ENCODE measurements at places on chromosomes 4 and X.
A peak's percentile ranks its signal among the peaks of the same experiment; 100 is the strongest.

GRCh38 chr4:55277011-55277410, 69.0 kb upstream of the SRD5A3 start:
- no peak for DNase-seq

DNA sequence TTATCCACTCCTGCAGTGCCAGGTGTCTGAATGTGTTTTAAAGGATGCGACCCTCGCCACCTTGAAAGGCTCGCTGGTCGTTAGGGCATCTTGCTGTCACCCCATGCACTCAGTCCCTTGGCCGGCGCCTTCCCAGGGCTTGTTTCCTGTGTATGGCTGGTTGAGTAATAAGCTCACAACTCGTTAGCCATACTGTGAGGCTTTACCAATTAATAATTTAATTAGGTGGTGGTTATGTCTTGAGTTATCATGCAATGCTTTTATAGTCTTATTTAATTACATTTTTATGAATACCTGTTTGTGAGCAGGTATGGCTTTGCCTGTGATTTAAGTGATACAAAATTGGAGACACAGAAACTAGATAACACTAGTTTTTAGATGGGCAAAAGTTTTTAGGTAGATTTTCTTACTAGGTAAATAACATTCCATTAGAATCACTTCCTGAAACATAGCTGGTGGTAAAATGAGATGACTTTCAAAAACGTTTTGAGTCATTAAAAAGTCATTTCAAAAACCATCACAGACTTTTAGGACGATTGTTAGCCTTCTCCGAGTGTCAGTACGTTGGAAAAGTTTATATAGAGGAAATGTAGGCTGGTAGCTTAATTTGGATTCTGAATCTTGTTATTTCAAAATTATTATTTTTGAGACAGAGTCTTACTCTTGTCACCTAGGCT, 18.2 kb downstream of the PTTG2 start:
- DNase-seq, result no peak

DNA sequence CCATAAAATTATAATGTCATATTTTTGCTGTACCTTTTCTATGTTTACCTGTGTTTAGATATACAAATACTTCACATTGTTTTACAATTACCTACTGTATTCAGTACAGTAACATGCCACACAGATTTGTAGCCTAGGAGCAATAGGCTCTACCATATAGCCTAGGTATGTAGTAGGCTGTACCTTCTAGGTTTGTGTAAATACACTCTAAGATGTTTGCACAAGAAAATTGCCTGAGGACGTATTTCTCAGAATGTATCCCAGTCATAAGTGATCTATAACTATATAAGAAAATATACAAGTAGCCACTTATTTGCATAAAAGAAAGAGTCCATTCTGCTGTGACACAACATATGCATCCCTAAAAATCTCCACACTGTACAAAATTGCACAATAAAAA, 36.3 kb upstream of the SCML1 start:
- DNase-seq, result no peak

- DNase-seq, result peak; percentile 88
These were observed 35.8 kb downstream of the LRP2BP start for GRCh38 chr4:185359767-185360446.

- no peak for DNase-seq
These were observed 2.8 kb upstream of the PARM1 start for GRCh38 chr4:74930162-74930561.

GRCh38 chr4:47084795-47085194, 53.4 kb downstream of the GABRB1 start:
- no peak for DNase-seq

DNA sequence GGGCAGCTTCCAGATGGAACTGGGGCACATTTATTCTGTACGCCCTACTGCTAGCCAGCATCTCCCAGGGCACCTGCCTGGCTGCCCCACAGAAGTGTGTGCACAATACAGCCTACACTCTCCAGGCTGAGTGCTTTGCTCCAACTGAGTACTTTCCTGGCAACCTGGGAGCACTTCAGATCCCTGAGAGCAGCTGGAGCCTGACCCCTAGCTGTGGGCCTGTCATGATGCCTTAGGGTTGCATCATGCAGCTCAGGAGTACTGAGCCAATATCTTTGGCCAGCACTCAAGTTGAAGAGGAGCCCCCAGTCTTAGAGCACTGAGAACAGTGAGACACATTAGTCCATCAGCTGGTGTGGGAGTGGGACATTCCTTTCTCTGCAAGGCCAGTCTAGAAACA, 321.9 kb downstream of the CFAP47 start:
- DNase-seq, result no peak

GRCh38 chr4:4752576-4753401, 106.7 kb upstream of the MSX1 start:
- DNase-seq, result no peak

GRCh38 chr4:79050541-79050880, 111.3 kb upstream of the PAQR3 start:
- no peak for DNase-seq

DNA sequence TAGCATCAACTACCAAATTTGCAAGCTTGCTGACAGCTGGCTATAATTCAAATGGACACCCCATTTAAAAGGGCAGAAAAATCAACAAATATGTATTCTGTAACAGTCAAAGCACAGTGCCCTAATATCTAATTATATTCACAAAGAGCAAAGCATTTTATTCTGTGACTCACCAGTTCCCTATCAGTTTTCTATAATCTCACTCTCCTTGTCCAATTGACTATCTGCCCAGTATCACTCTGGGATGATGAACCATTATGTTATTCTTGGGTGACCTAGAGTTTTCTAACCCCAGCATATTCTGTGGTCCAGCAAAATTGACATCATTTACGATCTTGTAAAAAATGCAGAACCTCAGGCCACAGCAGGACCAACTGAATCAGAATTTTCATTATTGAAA, 82.0 kb upstream of the FREM3 start:
- no peak for DNase-seq

GRCh38 chr4:20430259-20430941, 178.7 kb downstream of the SLIT2 start:
- peak; percentile 61 for DNase-seq

- DNase-seq, result no peak
These were observed 16.4 kb downstream of the PSAPL1 start for GRCh38 chr4:7418131-7418943.

- no peak for DNase-seq
These were observed 573.7 kb downstream of the GBA3 start for GRCh38 chr4:23266401-23266800.

- no peak for DNase-seq
These were observed 173.1 kb upstream of the VCX3A start for GRCh38 chrX:6708041-6708440.

DNA sequence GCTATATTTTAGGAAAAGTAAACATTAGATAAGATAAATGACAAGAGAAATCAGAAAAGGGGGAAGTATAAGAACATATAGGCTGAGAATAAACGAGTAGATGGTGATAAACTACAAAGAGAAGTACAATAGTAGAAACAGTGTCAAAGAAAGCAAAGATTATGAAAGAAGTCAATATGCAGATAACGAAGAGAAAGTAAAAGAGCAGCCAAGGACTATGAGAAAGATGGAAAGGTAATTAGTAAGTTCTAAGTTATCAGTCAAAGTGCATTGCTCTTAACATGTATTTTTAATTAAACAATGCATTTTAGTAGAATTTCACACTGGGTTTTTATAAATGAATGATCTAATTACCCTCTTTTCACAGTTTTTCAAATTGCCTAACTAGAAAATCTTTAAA, 1801.3 kb upstream of the PCDH10 start:
- no peak for DNase-seq

- DNase-seq, result no peak
These were observed 68.8 kb downstream of the IL15 start for GRCh38 chr4:141705048-141705746.

Data from brain microvascular endothelial cell (primary cell).